CD4-positive, alpha-beta T cell treated with Interleukin-15 for 1 hour (primary cell): ENCODE measurements at places on chromosomes 13 and 19.

GRCh38 chr13:112487127-112487517, 100.8 kb downstream of the TUBGCP3 start:
- DNase-seq, result no peak

GRCh38 chr19:16376241-16376640, 51.6 kb downstream of the KLF2 start:
- DNase-seq, result no peak

DNA sequence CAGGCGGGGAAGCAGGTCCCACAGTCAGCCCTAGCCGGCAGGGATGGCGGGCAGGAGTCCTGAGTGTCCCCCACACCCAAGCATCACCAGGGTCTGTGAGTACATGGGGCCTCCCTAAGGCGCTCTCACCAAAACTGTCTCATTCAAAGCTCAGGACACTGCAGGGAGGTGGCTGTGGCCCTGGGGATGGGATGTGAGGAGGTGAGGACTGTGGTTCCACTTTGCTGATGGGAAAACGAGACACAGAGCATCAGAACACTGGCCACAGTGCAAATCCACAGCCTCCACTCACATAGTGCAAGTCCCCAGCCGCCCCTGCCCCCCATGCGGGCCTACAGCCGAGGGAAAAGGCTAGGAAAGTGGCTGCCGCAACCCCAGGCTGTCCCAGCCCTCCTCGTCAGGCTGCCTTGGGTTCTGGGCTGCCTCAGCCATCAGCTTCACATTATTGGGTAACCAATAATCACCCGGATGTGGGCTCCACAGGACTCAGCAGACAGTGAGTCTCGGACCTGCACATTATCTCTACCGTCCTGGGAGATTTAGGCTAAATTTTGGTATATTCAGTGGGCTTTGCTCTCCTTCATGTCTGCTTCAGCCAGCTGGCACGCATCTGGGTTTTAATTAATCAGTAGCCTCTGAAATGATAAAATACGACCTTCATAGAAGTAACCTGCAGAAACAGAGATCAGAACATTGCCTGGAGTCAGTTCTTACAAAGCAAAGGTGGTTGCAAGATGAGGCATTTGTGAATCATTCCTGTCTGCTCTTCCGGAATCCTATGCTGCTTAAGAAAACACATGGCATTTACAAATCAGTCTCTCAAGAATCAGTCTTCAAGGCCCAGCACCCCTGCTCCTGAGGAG, 77.0 kb downstream of the SOX1 start:
- DNase-seq, result no peak

GRCh38 chr13:48547663-48548092, 14.8 kb upstream of the RCBTB2 start:
- no peak for DNase-seq

- DNase-seq, result no peak
Measured at GRCh38 chr19:49823472-49823871, 5.4 kb downstream of the MED25 start.

DNA sequence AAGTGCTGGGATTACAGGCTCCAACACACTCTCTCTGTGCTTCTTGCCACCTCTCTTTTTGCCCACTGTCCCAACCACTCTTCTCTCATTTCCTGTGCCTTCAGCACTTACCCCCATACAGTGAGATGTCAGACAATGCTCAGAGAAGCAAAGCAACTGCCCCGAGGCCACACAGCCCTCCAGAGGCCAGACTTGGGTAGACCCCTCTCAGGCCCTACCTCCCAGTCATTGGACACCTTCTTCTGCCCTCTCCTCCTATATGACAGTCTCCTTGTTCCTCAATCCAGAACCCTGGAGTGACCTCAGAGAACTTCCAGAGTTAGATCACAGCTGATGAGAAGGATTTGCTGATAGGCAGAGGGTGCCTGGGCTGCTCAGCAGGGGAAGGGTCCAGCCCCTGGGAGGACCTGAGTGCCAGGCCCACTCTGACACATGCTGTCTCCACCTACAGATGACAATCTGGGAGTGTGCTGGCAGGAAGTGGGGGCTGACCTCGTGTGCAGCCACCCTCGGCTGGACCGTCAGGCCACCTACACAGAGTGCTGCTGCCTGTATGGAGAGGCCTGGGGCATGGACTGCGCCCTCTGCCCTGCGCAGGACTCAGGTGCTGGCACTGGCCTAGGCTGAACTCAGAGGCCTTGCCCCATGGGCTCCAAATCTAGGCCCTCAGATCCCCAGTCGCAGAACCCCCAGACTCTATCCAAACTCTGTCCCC, 24.4 kb downstream of the LTBP4 start:
- no peak for DNase-seq

DNA sequence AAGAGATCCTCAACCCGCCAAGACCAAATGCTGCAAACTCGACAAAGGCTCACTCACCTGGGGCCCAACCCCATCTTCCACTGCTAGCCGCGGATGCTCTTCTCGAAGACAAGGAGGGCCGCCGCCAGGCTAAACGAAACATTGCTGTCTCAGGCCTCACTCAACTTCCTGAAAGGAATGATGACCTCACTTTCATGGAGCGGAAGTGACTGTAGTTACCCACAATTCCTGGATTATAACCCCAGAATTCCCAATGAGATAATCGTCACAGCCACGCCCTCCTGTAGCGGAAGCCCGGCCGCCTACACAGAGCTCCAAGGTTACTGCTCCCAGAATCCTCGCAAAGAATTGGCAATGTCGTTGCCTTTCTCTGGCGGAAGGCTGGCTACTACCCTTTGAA, 10.5 kb upstream of the ZNF112 start:
- no peak for DNase-seq

DNA sequence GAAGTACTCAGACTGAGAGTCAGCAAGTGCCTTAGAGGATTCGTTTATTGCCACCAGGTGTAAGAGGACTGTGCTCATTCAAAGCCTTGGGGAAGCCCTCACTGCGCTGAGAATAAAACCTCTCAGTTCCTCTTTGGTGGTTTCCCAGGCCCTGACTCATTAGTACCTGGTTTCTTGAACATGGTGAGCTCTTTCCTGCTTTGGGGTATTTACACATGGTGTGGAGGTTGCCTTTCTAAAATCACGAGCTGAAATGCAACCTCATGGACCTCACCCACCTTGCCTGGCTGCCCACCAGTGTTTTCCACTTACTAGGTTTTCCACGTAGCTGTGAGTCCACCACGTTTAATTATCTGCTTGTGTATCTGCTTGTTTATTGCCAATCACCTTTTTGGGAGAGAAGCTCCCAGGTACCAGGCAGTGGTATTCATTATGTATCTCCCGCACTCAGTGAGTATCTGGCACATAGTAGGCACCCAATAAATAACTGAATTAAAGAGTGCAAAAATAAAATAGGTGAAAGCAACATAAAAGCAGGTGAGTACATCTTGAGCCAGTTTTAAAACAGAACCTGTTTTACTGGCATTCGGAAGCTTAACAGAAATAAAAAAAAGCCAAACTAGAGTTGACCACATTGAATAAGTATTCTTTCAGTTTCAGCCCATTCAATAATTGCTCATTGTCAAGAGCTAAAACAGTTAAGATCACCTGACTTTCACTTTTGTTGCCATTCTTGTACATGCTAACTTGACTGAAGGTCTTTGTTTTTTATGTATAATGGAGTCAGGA, 533.0 kb downstream of the MYO16 start:
- peak; percentile 66 for DNase-seq

DNA sequence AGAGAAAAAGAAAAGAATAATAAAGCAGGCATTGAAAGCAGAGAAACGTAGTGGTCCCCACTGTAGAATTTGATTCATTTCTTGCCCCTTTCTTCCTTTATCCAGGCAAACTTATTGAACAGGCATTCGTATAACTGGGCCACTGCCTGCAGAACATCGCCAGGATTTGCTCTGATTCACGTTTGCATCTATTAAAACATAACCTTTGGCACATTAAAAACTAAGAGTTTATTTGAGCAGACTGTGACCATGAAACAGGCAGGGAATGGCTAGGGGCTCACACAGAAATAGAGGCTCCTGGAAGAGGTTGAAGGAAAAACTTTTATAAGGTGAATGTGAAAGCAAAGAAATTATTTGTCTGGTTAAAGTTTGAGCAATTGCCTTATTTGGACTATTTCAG, 12.5 kb upstream of the SUPT20H start:
- DNase-seq, result no peak

DNA sequence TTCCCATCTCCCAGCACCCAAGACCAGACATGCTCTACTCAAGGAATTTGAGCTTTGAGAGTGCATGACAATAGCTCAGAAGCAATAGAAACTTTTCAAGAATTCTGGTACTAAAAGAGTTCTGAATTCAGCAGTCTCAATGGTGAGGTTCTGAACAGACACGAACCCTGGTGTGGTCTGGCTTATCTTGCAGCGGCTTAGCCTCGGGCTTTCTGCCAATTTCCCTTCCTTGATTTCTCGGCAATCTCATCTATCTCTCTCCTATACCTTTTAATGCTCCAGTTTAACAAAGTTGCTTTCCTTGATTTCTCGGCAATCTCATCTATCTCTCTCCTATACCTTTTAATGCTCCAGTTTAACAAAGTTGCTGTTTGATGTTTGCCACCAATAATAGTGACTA, 174.6 kb downstream of the SPRY2 start:
- DNase-seq, result no peak

DNA sequence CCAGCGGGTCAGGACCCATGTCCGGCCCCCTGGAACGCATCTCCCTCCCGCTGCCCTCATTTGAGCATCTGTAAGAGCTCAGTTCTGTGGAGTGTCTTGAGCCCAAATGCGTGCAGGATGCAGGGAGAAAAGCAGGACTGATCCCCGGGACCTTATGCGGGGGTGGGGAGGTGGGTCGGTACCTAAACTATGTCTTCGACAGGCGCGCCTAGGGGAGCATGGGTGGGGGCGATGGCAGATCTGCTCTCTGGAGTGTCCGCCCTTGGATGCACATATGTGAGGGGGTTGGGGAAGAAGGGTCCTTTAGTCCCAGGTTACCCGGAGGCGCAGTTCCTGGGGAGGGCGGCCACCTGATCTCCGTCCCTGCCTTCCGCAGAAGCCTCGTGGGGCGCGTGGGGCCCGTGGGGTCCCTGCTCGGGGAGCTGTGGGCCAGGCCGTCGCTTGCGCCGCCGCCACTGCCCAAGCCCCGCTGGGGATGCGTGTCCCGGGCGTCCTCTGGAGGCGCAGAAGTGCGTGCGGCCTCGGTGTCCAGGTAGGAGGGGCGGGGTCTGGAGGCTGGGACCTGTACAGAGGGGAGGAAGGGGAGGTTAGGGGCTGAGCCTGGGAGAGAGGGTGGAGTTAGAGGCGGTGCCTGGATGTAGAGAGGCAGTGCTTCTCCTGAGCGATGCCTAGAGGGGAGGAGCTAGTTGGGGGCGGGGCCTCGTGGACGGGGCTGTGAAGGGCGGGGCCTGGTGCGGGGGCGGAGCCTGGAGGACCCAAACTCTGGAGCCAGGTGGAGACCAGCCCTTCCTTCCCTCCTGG, 2.9 kb downstream of the CILP2 start:
- peak; percentile 82 for DNase-seq

GRCh38 chr19:40365613-40366401, 17.3 kb downstream of the PLD3 start:
- peak; percentile 60 for DNase-seq
